NCI-H1092 (cell line): ENCODE measurements at places on chromosomes 7 and 10.

DNA sequence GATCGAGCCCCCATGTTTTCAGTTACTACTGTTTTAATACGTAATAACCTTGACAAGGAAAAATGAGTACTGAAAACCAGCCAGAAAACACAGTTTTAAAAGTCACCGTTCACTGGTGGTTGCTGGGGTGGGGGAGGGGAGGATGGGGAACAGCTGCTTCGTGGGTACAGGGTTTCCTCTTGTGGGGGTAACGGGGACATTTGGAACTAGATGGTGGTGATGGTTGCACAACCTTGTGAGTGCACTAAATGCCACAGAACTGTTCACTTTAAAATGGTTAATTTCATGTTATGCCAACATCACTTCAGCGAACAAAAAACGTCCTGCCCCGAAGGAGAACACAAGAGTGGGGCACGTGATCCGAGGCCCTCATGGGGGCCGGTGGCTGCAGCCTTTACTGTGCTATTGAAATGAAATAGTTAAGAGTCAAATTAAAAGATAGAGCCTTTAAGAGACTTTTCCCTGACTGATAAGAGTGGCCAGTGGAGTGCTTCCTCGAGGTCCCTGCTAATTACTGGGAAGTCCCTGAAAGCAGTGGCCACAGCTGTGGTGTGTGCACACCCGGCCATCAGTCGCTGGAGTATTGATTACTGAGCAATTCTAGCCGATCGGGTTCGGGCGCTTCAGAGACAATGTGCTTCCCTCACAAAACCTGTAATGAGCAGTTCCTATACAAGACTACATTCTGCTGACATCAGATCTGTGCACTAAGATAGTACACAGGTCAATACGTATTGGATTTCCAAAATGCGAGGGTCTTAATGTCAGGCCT is 80.3 kb downstream of the EBF3 start:
- no peak for DNase-seq

DNA sequence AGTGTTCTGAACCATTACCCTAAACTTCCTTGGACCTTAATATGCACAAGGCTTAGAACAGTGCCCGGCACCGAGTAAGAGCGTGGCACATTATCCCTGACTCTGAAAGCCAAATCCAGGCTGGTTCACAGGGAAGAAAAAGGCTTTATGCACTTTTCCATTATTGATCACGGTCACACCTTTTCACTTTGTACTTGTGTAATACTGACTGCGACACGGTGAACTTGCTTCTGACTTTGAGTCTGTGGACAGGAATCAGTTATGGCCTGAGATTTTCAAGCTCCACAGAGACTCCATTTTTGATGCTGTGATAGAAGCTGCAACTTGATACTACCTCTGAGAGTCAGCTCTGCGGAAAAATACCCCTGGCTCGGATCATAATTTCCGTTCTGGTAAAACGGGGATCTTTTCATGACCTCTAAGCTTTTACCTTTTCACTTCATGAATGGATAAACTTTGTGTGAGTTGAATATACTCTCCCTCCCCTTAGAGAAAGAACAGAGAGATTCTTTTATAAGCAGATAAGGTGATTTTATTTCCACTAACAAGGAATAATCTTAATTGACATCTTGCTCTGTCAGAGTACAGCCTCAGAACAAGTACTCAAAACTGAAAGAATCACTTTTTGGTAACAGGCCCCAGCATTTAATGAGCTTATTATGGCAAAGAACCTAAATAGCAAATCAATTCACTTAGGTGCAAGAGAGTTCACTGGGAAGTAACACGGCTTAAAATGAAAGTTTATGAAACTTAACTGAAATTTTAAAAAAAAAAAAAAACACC is 88.8 kb downstream of the ELMO1 start:
- DNase-seq, result no peak

DNA sequence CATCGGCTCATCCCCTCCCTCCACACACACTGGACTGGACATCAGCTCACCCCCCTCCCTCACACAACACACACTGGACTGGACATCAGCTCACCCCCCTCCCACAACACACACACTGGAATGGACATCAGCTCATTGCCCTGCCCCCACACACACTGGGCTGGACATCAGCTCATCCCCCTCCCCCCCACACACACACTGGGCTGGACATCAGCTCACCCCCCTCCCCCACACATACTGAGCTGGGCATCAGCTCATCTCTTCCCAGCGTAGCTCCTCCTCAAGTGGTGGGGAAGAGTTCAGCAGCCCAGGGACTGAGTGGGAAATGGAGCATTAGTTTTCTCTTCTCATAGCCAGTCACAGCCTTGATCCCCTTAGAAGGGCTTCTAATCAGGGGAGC is 58.1 kb upstream of the WDR11 start:
- DNase-seq, result no peak

GRCh38 chr10:128013626-128014025 is 106.7 kb downstream of the PTPRE start:
- no peak for DNase-seq

DNA sequence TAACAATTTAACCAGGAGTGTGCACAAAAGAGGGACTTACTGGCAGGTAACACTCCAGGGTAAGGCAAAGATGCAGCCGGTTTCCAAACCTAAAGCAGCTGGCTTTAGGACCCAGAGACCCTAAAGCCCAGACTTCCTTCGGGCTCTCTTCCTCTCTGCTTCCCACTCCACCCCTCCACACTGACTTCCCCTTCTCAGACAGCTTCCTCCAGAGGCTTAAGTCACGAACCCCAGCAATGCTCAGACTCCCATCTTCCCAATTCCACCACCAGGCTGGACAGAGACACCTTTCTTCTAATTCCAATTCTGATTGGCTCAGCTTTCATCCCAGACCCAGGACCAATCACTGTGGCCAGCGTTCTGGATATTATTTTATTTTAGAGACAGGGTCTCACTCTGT is 24.8 kb downstream of the STYXL1 start:
- no peak for DNase-seq

DNA sequence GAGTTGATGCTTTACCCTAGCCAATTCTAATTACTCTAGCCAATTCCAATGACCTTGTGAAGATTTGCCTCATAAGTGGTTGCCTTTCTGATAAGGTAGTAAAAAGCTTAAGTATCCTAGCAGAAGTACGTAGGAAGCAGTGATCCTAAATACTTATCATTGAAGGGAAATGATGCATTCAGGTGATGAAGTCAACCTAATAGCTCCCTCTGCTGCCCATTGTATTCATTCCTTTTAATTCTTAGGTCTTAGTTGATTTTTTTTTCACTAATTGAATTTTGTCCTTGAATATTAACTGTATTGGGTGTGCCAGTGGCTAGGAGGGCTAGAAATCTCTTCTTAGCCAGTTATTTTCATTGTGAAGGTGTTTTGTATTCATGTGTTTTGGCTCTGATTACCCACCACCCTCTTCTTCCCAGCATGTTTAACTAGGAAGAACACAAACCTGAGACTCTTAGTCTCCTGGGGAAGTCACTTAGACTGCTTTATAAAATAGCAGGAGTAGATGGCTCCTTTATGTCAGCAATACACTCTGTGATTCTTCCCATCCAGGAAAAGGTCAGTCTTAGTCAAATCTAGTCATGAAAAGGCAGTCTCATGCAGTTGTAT is 46.3 kb downstream of the PLEKHA8 start:
- DNase-seq, result peak; percentile 32

- DNase-seq, result no peak
Observed at GRCh38 chr7:179948-180694, 12.2 kb upstream of the FAM20C start.

DNA sequence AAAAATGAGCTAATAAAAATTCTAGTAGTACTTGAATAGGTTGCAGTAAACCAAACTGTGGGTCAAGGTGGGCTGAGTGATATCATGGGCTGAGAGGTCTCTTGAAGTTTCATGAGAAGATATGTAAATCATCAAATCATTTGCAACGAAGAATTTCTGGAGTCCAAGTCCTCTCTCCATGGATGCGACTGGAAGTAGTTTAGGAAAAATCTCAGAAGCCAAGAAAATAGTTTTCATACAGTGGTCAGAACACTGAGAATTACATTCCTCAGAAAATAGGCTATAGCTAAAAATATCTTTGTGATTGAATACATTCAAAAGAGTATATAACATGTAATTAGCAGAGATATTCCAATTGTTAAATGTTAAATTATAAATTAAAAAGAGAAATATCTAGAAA is 3.6 kb upstream of the IFIT1 start:
- DNase-seq, result no peak

DNA sequence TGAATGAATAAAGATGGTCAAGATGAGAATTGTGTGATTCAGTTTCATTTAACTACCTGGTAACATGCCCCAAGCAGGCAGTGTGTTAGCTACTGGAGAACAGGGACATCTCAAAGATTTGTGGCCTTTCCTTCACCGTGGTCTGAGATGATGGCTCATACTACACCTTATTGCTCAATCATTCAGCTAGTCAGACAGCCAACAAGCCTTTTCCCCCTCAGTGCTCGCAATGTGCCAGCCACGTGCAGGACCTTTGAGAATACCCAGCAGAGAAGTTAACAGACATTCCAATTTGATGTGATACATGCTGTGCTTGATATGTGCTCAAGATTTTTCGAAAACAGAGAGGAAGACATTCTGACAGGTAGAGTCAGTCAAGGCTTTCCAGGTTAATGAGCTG is 562.8 kb downstream of the SUGCT start:
- no peak for DNase-seq

- no peak for DNase-seq
Observed at GRCh38 chr7:118252087-118252486, 27.6 kb downstream of the ANKRD7 start.

- no peak for DNase-seq
Observed at GRCh38 chr10:7481368-7481765, 70.5 kb upstream of the SFMBT2 start.

DNA sequence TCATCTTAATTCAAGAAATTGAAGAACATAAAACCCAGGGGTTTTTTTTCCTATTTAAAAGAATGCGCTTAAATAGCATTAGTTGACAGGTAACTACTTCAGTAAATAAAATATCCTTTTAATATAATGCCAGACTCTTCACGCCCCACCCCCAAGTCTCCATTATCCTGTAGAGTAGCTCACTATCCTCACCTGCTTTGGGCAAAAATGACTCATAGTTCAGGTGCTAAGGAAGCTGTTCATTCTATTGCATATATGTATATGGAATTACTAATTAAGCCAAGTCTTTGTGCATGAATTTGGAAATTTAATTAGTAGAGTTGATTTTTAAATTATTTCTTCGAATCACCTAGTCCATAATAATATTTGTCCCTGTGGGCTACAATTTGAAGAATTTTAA is 656.8 kb upstream of the ANKRD30A start:
- DNase-seq, result no peak

GRCh38 chr7:27184337-27185012 is 557 bp downstream of the HOXA11 start:
- no peak for DNase-seq

GRCh38 chr10:128050936-128051335 is 75.3 kb downstream of the MKI67 start:
- DNase-seq, result no peak

DNA sequence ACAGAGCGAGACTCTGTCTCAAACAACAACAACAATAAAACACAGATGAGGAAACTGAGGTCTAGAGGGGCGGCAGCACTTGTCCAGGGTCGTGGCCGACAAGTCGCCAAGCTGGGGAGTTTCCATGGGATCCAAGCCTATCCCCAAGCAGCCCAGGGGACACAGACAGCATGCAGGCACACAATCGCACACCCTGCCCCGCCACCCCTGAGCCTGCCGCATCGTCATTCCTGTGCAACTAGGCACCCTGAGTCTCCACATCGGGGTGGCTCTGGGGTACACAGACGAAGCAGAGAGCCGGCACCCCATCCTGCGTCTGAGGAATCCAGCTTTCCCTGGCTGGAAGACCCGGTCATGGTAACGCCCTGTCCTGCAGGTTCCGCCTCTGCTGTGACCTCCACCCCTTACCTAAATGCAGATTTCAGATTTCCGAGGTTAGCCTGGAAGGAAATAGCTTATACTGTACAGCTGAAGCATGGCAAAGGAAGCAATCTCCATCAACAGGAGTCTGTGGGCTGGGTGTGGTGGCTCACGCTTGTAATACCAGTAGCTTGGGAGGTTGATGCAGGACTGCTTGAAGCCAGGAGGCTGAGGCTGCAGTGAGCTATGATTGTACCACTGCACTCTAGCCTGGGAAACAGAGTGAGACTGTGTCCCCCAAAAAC is 136.1 kb upstream of the TNRC18 start:
- DNase-seq, result no peak

GRCh38 chr7:1360521-1360971 is 98.7 kb downstream of the MICALL2 start:
- no peak for DNase-seq

DNA sequence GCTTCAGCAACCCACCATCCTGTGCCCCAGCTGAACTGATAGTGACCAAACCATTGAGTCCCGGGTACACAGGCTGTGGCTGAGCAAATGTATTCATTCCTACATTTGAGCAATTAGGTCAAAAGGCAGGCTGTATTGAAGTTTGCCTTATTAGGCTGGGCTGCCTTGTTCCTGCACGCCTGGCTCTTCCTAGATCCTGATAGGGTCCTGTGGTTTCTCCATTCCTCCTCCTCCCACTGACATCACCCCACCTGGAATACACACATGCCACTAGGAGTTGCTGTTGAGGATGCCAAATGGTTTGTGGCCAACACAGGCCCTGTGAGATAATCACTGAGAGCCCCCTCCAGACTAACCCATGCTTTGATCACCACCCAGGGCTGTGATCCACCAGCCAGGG is 66.4 kb upstream of the FGFR2 start:
- DNase-seq, result no peak

GRCh38 chr10:117720931-117721835 is 178.6 kb downstream of the EMX2 start:
- no peak for DNase-seq

DNA sequence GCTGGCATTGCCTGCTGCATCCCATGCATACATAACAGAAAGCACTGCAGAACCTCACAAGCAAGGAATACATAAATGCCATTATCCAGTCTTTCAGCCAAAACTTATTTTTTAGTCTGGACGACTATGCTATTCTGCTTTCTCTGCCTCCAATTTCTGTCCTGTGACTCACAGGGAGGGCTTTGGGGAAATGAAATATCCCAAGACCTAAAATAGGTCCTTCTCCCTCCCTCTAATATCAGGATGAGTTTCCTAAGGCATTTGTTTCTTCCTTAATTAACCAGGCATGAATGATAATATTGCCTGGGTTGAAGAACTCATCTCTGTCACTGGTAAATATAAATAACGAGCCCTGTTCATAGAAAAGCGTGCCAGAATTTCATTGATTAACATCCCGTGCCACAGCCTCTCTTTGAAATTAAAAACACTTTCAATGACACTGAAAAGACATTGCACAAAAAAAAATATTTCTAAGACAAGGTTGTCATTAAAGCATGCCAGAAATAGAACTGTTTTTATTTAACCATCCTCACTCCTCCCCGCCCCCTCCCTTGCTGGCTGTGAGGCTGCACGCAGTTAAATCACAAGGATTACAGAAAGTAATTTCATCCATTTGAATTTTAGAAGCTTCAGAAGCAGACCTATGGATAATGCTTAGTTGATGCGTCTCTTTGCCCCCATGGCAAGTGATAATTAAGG is 103.0 kb upstream of the ANKRD1 start:
- no peak for DNase-seq

GRCh38 chr7:15303357-15303756 is 258.5 kb downstream of the AGMO start:
- DNase-seq, result no peak

- DNase-seq, result no peak
Observed at GRCh38 chr10:31698181-31698830, 230.3 kb downstream of the ARHGAP12 start.

GRCh38 chr7:11026452-11027359 is 53.0 kb downstream of the PHF14 start:
- DNase-seq, result no peak
